ENCODE measurements at places on chromosomes 11 and 22.
A peak's percentile ranks its signal among the peaks of the same experiment; 100 is the strongest.

- DNase-seq = no peak
These were observed 5.9 kb upstream of the C11orf91 start for GRCh38 chr11:33706546-33706945.

GRCh38 chr22:50400931-50401330, 57.8 kb downstream of the PPP6R2 start:
- DNase-seq = no peak

DNA sequence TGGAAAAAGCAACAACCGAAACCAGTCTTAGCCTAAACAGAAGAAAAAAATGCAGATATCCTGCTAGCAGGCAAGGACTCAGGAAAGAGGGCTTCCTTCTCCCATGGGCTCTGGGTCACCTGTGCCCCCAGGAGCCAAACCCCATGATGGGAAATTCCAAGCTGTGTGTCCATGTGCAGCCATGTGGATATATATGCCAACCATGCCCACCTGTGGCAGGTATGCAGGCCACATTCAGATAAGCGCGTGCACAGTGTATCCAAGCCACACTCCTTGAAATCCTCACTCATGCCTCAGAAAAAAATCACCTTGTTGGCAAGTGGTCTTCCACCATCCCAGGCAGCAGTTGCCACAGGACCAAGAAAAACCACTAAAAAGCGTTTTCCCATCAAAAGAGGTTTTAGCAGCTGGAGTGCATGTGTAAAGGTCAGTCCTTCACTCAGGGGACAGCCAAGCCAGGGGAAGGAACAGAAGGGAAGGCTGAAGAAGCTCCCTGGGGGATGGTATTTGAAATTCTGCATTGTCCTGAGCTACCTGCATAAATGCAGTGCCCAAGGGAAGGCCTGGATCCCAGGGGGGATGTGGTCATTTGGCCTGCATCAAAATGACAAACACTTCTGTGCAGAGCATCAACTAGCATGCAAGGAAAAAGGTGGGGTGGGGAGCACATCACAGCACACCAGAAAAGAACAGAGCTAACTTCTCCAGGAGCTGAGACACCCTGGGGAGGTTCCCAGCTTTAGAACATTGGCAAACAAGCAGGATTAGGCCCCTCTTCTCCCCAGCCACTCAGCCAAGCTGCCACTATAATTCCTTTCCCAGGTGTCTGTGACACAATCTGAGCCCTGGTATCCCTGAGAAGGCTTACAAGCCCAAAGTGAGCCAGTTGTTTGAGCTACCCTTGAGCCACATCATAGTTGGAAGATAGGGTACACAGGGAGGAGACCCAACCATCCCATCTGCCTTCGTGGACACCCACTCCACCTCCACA, 76.2 kb downstream of the GALNT18 start:
- DNase-seq = no peak

- DNase-seq = no peak
These were observed 15.3 kb upstream of the IL17REL start for GRCh38 chr22:50027639-50028537.

DNA sequence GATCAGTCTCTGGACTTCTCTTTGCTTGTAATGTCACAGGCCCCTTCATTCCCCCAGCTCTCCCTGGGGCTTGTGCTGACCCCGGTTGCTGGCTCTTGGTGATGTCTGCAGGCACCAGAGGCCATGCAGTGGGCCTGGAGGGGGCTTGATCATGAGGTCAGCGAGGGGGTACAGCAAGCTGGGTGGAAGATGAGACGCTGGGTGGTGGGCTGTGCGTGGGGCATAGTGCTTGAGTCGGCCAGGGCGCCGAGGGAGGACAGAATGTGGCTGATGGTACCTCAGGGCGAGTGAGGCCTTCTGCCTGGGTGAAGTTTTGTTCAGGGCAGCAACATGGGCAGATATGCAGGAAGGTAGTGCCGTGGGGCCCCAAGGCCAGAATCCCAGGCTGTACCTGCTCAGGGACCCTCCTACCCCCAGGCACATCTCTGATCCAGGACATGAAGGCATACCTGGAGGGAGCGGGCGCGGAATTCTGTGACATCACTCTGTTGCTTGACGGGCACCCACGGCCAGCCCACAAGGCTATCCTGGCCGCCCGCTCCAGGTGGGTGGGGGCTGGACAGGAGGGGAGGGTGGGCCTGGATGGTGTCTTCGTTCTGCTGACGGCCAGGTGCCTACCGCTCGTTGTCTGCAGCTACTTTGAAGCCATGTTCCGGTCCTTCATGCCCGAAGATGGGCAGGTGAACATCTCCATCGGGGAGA, 6.4 kb downstream of the THAP7 start:
- DNase-seq = no peak

DNA sequence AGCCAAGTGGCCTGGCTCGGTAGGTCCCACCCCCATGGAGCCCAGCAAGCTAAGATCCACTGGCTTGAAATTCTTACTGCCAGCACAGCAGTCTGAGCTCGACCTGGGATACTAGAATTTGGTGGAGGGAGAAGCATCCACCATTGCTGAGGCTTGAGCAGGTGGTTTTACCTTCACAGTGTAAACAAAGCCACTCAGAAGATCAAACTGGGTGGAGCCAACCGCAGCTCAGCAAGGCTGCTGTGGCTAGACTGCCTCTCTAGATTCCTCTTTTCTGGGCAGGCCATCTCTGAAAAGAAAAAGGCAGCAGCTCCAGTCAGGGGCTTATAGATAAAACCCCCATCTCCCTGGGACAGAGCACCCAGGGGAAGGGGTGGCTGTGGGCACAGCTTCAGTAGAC, 22.3 kb upstream of the OR5B21 start:
- no peak for DNase-seq

DNA sequence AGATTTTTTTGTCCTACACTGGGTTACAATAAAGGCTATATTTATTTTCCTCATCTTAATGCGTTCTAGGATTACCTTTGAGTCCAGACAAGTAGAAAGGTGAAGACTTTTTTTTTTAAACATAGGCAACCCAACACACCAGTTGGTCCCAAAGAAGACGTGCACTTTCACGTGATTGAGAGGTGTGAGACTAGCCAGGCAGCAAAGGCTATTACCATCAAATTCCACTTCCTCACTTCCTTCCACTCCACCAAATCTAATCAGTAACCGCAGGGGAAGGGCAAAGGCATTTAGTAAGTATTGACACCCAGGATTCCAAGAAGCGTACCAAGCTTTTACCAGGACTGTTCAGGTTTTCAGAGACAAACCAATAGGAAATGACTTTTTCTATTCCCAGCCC, 109.3 kb downstream of the APIP start:
- DNase-seq = no peak

GRCh38 chr22:35598396-35598710, 18.8 kb downstream of the MB start:
- DNase-seq = no peak

GRCh38 chr11:55966391-55966790, 3.4 kb downstream of the OR10AG1 start:
- no peak for DNase-seq

- peak; percentile 14 for DNase-seq
These were observed 852 bp downstream of the BUD13 start for GRCh38 chr11:116771935-116772334.

DNA sequence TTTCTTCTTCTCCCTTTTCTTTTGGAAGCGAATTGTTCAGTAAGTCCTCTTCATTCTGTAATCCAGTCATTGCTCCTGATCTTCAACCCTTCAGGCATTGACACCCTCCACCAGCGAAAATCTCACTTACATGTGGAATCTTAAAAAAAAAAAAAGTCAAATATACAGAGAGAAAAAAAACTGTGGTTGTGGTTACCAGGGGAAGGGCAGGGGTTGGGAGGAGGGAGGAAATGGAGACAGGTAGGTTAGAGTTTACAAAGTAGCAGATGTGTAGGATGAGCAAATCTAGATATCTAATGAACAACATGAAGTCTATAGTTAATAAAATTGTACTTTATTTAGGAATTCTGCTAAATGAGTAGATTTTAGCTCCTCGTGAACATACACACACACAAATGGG, 17.7 kb upstream of the TMEM123 start:
- DNase-seq = no peak

DNA sequence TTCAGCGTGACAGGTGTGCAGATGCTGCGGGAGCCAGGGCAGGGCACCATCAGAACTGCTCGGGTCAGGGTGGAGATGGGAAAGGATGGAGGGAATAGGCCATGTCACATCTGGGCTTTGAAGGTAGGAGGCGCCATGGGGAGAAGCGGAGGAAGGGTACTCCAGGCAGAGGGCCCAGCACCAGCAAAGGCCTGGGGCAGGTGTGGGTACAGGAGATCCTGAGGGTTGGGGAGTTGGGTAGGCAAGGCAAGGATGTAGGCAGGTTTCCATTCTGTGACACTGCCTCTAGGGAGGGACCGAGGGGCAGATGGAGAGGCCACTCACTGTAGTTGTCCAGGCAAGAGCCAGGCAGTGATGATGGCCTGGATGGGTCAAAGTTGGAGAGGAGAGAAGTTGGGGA, 8.5 kb downstream of the EMID1 start:
- DNase-seq = no peak

GRCh38 chr22:46883092-46883910, 120.9 kb downstream of the TBC1D22A start:
- no peak for DNase-seq

- DNase-seq = no peak
These were observed 114.9 kb downstream of the ARHGAP32 start for GRCh38 chr11:129077191-129077590.

DNA sequence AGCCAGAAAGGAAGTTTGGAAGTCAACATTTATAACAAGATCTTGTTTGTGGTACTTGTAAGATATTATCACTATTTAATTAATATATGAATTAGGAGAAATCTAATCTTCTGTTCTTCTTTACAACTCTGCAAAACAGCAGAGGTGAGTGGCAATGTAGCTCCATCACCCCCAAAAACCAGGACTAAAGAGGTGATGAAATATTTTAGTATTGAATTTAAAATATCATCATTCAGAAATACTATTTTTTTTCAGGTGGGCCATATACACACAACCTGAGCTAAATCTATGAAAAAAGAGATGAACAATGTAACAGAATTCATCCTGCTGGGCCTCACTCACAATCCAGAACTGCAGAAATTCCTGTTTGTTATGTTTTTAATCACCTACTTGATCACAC, at the start of gene OR4C45:
TSS of gene OR4C45 (plus strand) at position 301 of the 400 bp plus-strand sequence.
- DNase-seq = no peak

- no peak for DNase-seq
These were observed 727.4 kb downstream of the ETS1 start for GRCh38 chr11:127859941-127860354.

- no peak for DNase-seq
These were observed 20.3 kb downstream of the SBF2 start for GRCh38 chr11:10273738-10274137.

DNA sequence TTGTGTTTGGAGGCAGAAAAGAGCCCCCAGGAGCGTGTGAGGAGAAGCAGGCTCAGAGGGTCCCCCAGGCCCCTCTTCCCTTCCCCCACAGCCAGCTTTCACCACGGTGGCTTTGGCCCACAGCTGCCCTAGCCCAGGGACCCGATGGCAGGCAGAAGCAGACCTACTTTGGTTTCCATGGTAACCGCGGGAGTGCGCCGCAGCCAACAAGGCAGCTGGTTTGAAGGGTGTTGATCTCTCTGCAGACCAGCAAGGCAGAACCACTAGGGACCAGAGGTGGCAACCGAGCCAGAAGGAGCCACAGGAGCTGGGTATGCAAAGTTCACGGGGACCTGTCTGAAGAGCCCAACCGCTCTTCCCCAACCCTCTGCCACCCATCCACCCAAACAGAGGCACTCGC, 69.4 kb downstream of the BUD13 start:
- DNase-seq = peak; percentile 9

GRCh38 chr22:46416520-46416871, 81.0 kb downstream of the TRMU start:
- DNase-seq = no peak

- DNase-seq = peak; percentile 87
These were observed 35.7 kb upstream of the KLHL35 start for GRCh38 chr11:75468534-75469340.

GRCh38 chr11:73393479-73394415, 17.5 kb downstream of the RELT start:
- peak; percentile 81 for DNase-seq

GRCh38 chr11:73055655-73056354, 86.3 kb downstream of the FCHSD2 start:
- no peak for DNase-seq

GRCh38 chr22:47337161-47337621, 574.7 kb downstream of the TBC1D22A start:
- DNase-seq = no peak

DNA sequence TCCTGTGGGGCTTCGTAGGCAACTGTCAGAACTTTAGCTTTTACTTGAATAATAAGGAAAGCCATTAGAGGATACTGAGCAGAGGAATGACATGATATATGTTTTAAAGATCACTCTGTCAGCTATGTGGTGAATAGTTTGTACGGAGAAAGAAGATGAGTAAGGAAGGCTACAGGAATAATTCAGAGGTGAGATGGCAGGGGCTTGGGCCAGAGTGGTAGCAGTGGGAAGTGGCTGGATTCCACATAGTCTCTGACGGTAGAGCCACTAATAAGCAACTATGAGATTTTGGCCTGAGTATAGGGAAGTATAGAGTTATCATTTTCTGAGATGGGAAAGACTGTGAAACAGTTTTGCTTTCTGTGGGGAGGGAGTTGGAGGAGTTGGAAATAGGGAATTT, 93.9 kb upstream of the MTMR2 start:
- peak; percentile 53 for DNase-seq

DNA sequence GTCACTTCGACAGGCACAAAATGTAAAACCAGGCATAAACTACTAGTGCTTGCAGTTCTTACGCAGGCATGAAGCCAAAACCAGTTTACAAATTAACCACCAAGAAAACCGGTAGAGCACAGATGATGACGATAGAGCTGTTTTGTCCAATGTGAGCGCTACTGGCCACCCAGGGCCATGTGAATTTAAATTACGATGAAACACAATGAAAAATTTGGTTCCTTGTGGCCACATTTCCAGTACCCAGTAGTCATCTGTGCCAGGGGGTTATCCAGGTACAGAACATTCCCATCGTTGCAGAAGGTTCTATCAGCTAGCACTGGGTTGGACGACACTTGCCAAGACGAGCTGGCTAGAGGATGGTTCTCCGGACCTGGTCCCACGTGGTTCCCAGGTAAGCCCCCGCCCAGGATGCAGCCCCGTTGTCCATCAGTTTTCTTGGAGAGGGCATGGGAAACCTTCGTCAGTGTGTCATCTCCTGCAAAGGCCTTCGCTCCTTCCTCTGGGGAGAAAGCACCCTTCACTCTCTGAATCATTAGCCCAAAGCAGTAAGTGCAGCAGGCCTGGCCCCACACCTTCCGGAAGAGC, 1.1 kb upstream of the CD81 start:
- DNase-seq = no peak

DNA sequence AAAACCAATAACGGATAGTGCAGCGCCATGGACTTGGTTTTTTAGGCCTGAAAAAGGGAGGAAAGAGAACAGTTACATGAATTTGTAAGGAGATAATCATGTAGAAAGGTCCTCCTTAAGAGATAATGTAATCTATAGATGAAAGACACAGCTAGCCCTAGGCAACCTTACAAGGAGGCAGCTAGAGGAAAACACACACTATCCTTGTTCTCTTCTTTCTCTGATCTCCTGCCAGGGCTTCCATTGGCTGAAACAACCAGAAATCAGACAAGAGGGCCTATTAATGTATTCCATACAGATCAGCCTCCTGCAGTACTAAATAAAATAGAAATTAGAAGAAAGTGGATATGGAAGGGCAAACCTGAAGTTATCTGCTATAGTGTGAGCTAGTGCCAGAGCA, 53.0 kb downstream of the KCNA4 start:
- DNase-seq = no peak

- no peak for DNase-seq
These were observed 169.8 kb downstream of the SPON1 start for GRCh38 chr11:14132312-14132711.
